ENCODE measurements at places on chromosomes 5 and 9.

- DNase-seq = no peak
- H3K4me3 ChIP-seq = no peak overlapping the region
Observed at GRCh38 chr9:114682846-114683245, 854 bp upstream of the TEX48 start.

GRCh38 chr9:37937366-37937765 lies 33.4 kb upstream of the SLC25A51 start:
- no peak overlapping the region for H3K4me3 ChIP-seq
- H3K4me1 ChIP-seq = peaks cover 50% of the 10 kb centered on the region

- H3K4me1 ChIP-seq = no peaks in the 10 kb centered on the region
- H3K36me3 ChIP-seq = no peaks in the 10 kb centered on the region
Observed at GRCh38 chr5:54719384-54720283, 202.1 kb downstream of the SNX18 start.

GRCh38 chr9:87570000-87570908 lies 72.6 kb downstream of the DAPK1 start:
- no peak overlapping the region for H3K27ac ChIP-seq
- H3K36me3 ChIP-seq = no peaks in the 10 kb centered on the region
- H3K27me3 ChIP-seq = no peaks in the 10 kb centered on the region
- no peak for DNase-seq
- H3K4me3 ChIP-seq = no peak overlapping the region
- no peaks in the 10 kb centered on the region for H3K4me1 ChIP-seq

DNA sequence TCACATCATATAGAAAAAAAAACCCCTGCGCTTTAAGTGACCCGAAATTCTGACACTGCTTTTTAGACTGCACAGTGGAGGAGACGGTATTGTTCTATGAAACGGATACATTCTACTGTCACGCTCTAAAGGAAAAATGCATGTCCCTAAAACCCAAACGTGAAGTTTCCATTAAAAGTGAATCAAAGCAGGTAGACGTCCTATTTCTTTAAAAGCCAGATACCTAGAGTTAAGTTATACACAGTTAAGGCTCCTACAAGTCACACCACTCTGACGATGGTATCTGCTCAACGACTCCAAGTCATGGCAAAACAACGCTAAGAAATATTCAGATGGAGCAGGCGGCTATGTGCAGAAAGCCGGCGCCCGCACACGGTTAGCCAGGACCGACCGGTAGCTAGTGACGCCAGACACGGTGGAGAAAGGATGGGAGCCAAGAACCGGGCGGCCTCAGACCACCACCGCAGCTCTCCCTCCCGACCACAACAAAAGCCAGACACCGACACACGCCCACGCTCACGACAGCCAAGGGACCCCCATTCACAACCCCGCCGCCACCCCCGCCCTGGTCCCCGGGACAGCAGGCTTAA lies 734 bp downstream of the SKP1 start:
- peaks cover 21% of the 10 kb centered on the region for H3K36me3 ChIP-seq
- H3K27me3 ChIP-seq = no peaks in the 10 kb centered on the region
- peak overlapping the region; percentile 92 for H3K4me3 ChIP-seq

- peaks cover 61% of the 10 kb centered on the region for H3K36me3 ChIP-seq
- no peak overlapping the region for H3K27ac ChIP-seq
- no peak overlapping the region for H3K4me3 ChIP-seq
- no peak for DNase-seq
- no peaks in the 10 kb centered on the region for H3K4me1 ChIP-seq
Observed at GRCh38 chr5:150036513-150036912, 36.0 kb downstream of the HMGXB3 start.
